ENCODE measurements at places on chromosomes 3 and 15. TPM values are rescaled to one million over a fixed set of nuclear protein-coding genes. Genes with fewer than 3 reads are reported as not detected.

- no peak for DNase-seq
These were observed 107.4 kb upstream of the SLC4A7 start for GRCh38 chr3:27591312-27592210.

DNA sequence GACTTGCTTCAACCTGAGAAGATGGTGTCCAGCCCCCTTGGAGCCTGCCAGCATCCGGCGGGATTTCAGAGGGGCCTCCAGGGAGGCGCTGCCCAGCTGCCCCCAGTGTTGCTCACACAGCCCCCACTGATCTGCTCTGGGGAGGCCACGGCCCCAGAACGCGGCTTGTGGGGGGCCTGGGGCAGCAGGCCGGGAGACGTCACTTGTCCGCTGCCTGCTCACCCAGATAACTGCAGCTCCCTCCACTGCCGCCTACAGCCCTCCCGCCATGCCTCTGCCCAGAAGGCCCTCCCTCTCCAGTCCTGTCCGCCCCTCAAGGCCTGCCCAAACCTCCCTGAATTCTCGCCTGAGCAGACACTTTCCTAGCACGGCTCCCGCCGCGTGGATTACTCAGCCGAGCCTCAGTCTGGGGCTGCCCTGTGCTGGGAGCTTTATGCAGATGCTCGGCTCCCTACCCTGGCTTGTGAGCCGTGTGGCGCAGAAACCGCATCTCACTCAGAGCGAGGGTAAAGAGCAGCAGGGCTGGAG is 17.2 kb upstream of the ADIPOQ start:
- peak; percentile 87 for DNase-seq

GRCh38 chr3:98454929-98455328 is 8.1 kb upstream of the OR5K1 start:
- no peak for DNase-seq

GRCh38 chr3:181797431-181797830 is 85.7 kb downstream of the SOX2 start:
- no peak for DNase-seq

- no peak for DNase-seq
These were observed 24.8 kb upstream of the MBNL1 start for GRCh38 chr3:152243721-152244516.

DNA sequence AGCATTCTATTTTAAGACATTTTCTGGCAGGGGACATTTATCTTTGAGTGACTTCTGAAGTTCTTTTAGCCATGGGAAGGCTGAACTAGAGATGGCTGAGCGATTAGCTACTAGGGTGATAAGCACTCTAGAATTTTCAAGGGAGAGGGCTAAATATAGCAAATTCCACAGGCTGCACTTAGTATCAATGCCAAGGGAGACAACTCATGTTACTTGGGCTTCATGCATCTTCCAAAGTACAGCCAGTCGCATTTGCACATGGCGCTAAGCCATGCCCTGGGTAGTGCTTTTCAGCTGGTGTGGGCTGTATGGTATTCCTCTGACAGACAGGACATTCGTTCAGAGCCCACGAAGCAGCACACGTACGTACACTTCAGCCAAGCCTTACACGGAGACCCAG is 69.6 kb downstream of the RYR3 start:
- no peak for DNase-seq

DNA sequence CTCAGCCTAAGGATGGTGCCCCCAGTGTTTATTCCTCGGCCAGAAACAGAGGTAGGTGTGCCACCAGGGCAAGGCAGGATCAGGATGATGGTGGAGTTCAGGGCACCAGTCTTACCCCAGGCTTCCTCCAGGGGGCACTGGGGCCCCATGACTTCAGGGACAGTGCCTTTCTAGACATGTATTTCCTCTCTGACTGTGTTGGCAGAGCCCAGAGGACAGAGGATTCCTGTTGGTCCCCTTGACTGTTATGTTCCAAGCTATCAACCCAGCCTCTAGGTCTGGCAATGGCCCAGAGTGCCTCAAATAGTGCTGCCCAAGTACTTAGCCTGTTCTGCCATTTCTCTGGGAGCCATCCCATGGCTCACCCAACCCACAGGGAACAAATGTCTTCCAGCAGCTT is 2.8 kb downstream of the HEMK1 start:
- peak; percentile 89 for DNase-seq

DNA sequence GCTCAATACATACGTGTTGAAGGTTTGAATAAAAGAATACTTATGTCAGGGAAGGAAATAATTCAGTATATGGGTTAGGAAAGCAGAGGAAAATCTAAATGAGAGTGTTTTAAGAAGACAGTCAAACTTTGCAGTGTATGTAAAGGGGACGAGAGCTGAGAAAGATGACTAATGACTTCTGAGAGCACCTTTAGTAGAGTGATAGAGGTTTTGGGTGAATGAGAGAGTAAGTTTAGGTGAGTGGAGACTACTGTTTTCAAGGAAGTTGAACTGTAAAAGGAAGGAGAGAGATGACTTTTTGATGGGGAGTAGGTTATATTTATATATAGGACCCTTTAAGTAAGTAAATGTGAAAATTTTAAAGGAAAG is 9.4 kb downstream of the TBC1D23 start:
- no peak for DNase-seq

- DNase-seq, result no peak
These were observed 92.3 kb upstream of the THRB start for GRCh38 chr3:24586920-24587319.

GRCh38 chr15:101679806-101680205 is 27.6 kb upstream of the TM2D3 start:
- DNase-seq, result no peak

DNA sequence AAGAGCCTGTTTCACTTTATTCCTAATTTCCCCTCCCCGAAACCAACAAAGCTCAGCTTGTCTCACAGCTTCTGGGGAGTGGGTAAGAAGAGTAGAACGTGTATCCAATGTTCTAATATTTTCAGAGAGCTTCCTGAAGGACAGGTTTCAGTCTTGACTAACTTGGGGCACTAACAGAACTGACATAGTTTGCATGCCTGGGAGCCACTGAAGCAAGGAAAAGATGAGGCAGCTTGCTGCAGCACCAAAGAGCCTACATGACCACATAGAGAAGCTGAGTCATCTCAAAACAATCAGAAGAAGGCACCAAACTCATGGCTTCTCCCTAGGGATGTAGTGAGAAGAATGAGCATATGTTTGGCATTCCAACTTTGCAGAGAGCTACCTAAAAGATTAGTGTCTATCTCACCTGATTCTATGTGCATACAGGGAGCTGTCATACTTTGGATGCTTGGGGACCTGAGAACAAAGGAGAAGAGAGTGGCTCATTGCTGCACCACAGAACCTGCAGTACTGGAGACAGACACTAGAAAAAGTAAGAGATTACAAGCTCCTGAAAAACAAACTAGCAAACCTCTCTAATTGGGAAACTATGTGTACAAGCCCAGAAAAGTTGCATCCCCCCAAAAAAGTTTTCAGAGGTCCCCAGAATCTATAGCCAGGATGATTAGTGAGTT is 86.9 kb downstream of the DCLK3 start:
- DNase-seq, result no peak

DNA sequence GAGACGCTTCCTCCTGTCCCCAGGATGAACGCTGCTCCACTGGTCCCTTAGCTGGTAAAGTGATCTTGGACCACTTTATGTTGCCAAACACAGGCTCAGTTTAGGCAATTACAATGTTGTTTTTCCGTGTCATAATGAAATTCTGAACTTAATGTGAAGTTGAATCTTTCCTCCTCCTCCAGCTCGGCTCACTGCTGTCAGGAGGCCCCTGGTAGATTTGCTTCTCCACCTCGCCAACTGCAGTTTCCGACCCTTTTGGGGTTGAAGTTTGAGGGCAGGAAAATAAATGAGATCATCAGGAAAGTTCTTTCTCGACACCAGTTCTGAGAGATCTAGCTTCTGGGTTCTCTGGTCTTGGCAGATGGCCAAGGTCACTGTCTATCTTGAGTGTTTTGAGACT is 27.8 kb downstream of the CFAP161 start:
- DNase-seq, result no peak

- no peak for DNase-seq
These were observed 1462.8 kb upstream of the GBE1 start for GRCh38 chr3:83224101-83224868.

DNA sequence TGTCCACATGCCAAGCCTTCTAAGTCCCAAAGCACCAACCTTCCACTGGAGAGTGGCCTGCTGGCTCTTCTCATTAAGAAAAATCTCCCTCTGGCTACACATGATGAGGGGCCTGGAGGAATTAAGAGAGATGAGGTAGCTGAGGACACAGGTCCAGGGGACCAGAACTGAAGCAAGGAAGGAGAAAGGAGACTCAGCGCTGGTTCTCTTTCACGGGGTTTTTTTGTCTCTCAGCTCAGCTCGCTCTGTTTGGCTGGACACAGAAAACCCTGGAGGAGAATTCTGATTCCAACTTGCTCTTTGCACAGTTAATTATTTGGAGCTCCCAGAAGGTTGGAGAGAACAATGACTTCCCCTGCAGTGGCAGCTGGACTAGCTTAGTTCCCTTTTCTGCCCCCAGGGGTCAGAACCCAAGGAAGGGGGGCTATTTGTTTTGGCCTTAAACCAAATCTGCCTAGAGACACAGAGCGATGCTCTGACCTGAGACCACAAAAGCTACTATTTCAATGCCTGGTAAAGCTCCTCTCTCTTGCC is 507.6 kb downstream of the FHIT start:
- no peak for DNase-seq

- DNase-seq, result no peak
These were observed 75.3 kb upstream of the HRH1 start for GRCh38 chr3:11078826-11079515.

- no peak for DNase-seq
These were observed 340.3 kb upstream of the TBC1D5 start for GRCh38 chr3:18082551-18083272.

DNA sequence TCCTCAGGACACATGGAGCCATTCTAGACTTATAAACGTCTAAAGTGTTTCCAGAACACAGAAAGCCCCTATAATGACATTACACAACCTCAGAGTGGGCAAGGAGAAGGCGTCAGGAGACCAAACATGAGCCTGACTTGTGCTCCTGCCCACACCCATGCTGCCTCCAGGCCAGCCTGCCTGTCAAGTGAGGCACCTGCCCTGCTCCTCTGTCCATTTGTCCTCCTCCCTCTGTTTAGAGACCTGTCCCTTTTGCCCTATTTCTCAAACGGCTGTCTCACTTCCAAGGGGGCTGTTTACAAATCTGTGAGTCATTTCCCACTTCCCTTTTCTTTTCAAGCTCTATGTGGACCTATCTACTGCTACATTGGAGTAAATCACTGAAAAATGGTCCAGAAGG is 21.0 kb downstream of the ZDHHC3 start:
- no peak for DNase-seq

- no peak for DNase-seq
These were observed 31.5 kb downstream of the RTP1 start for GRCh38 chr3:187228740-187229139.

DNA sequence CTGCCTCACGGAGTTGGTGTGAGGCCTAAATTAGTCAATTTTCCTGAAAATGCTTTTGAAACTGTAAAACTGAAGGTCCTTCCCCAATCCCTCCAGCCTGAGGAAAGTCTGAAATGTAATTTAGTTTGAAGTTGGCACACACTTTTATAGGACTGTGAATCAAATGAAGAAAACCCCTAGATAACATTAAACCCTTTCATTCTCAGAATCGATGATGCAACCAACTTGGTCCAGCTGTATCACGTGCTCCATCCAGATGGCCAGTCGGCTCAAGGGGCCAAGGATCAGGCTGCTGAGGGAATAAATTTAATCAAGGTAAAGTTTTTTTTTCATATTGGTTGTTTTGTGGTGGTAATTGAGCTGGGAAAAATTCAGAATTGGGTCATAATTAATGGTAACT is 11.7 kb downstream of the MRPS22 start:
- DNase-seq, result no peak

GRCh38 chr15:59346951-59347350 is 25.7 kb downstream of the MYO1E start:
- no peak for DNase-seq

- no peak for DNase-seq
These were observed 195.6 kb downstream of the FAM43A start for GRCh38 chr3:194880940-194881925.

GRCh38 chr3:14658978-14659377 is 7.4 kb downstream of the CCDC174 start:
- no peak for DNase-seq

DNA sequence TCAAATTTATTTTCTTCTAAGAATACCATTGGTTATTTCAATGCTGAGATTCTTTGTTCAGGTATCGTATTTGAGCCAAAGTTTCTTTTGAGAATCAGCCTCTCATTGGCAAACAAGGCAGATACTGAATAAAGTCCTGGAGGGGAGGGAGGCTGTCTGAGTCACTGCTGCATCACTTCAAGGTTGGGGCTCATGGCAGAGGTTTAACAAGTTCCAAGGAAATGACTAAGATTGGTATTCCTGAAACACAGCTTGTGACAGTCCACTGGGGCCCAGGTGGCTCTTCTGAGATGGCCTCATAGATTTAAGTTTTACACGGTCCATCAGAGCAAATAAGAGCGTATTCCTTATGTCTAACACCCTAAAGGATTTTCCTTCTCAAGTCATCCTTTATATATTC is 213.8 kb upstream of the STAC start:
- no peak for DNase-seq

DNA sequence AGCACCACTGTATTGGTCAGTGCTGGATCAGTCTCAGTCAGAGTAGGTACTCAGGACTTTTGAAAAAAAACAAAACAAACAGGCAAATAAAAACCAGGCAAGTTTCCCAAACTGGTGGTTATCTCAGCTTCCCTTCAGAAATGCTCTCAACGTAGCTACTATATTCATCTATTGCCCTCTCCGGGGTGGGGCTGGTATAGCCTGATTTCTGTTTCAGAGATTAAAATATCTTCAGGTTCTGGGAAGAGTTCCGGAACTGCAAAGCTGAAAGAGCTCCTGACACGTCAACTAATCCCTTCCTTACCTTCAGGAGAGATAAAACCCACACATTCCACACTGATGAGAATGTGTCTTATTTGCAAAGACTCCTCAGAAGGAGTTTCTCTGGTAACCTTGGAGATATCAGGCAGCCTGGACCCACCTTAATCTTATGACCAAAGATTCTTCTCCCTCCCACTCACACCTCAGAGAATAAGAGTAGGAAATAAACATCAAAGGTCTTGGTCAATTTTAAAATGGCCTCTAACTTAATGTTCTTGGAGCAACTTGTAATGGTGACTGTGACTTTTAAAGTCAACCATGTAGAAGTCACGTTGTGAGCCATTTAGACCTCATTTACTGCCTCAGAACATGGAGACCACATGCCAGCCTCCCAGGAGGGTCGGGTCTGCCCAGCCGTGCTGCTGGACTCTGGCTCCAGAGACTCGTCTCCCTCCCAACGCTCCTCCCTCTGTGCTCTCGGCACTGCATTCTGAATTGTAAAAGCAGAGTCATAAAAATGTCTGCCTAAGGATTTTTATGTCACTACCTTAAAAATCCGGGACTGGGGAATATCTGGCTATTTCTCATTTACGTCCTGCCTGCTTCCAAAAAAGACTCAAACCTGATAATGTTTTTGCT is 53.8 kb downstream of the CDCP1 start:
- DNase-seq, result no peak

Gene EDEM1
- 25.0 TPM for total RNA-seq

Gene NRG4
- total RNA-seq, result not detected

Gene INAFM2
- 25.3 TPM for total RNA-seq

Gene PLSCR5
- not detected for total RNA-seq

Gene FBXO40
- 1.5 TPM for total RNA-seq

Gene CSPG4
- total RNA-seq, result 134 TPM

Gene NAA80
- total RNA-seq, result 11.1 TPM

Gene GOLGA8J
- total RNA-seq, result not detected

Gene BMF
- total RNA-seq, result 5.0 TPM

Gene RAD51
- total RNA-seq, result 0.52 TPM

Gene TRMT10C
- 15.2 TPM for total RNA-seq

Gene COL6A5
- not detected for total RNA-seq

Gene CPN2
- total RNA-seq, result 0.14 TPM

Data from posterior vena cava (tissue), 2 donors.